ENCODE measurements at places on chromosomes 11 and 22.

- no peak for DNase-seq
These were observed 2.0 kb downstream of the SF3A1 start for GRCh38 chr22:30354644-30355043.

DNA sequence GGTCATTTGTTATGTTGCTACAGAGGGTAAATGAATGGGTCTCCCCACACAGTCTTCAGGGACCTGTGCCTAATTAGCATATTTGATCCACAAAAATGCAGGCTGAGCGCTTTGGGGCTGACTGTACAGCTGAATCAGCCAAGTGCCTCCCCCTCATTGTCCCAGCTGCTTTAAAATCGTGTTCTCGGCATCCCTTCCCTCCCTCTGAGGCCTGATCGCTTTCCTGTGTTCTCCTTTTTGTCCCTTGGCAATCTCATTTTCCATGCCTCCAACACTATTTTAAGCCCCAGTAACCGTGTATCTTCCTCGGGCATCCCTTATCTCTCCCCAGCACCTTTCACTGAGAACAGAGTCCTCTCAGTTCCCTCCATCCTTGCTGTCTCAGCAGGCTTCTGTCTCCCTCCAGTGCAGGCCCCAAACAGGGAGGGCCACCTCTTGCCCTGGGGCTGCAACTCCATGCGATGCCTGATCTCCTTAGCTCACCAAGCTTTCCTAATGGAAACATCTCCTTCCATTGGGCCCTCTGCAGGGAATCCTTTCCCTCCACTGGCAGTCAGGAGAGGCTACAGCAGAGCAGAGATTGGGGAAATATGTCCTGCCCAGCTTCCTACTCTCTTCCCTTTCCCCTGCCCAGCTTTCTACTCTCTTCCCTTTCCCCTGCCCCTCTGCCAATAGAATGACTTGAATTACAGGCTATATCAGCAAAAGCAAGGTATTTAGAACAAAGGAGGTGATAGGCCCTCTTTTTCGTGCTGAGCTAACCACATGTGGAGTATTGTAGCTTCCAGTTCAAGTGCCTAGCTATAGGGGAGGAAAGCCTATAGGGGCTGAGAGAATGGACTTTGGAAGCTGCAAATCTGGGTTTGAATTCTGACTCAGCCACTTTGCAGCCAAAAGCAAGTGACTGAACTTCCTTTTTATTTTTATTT is 13.8 kb downstream of the UQCR10 start:
- no peak for DNase-seq

- no peak for DNase-seq
These were observed 3.0 kb downstream of the UCP3 start for GRCh38 chr11:74005721-74006517.

DNA sequence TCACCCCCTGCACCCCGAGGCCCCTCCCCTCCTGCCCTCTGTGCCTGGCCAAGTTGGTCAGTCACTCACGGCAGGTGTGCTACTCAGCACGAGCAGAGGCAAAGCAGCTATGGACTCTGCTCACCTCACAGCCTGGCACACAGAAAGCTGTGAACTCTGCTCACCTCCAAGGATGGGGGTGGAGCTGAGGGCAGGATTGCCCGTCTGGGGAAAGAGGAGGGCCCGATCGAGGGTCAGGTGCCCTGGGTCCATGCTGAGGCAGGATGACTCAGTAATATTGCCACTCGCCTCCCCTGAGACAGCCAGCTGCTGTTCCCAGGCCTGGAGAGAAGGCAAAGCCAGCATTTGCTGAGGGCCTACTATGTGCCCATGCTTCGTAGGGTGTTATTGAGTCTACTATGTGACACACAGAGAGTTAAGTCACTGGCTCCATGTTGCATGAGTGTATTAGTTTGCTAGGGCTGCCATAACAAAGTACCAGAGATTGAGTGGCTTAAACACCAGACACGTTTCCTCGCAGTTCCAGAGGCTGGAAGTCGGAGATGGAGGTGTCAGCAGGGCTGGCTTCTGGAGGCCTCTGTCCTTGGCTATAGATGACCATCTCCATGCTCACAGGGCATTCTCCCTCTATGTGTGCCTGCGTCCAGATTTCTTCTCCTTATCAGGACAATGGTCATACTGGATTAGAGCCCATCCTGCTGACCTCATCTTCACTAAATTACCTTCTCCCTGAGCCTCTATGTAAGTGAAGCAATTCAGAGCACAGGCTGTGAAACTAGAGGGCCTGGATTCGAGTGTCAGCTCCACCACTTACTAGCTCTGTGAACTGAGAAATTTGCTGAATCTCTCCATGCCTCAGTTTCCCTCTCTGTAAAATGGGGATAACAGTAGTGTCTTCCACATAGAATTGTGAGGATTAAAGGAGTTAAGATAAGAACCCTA is 13.2 kb upstream of the TSKU start:
- no peak for DNase-seq

- no peak for DNase-seq
These were observed 626.1 kb upstream of the ARHGAP42 start for GRCh38 chr11:100061006-100061405.

GRCh38 chr11:86183694-86184093 is 60.9 kb upstream of the EED start:
- no peak for DNase-seq

Measured in ascending aorta (tissue), 2 donors.